ENCODE measurements at places on chromosomes 2 and 18. TPM values are rescaled to one million over a fixed set of nuclear protein-coding genes. Genes with fewer than 3 reads are reported as not detected.

The DCDC2C gene
- total RNA-seq, result not detected

The CACNB4 gene
- total RNA-seq, result 0.26 TPM

DNA sequence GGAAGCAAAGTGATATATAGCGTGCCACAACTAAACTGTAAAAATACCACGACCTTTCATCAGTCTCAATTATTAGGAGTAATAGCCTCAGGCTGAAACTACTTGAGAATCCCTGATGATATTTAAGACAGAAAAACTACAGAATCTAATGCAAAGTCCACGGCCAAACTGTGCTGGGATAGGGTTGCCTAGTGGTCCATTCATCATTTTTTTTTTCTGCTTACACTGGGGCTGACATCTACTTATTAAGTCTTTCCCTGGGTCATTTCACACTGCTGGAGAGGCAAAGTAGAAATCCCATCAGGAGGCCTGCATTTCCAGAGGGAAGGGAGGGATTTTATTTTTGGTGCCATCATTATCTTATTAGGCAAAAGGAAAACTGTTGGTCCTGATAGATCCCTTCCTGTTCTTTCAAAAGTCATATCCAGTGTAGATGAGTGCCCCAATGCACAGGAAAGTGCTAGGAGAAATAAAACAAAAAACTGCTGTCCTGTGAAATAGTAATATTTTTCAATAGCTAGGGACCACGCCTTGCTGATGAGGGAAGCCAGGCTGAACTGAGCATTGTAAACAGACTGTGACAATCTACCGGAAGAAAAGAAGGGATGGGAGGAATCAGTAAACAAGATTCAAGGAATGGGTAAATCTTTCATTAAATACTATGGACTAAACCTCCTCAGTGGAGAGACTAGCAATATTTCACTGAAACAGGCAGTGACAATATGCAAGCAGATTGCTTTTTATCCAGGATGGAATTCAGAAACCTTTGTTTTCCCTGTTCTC lies 644.3 kb downstream of the IRS1 start:
- no peaks in the 10 kb centered on the region for H3K27me3 ChIP-seq
- no peak overlapping the region for H3K4me3 ChIP-seq
- H3K36me3 ChIP-seq, result no peaks in the 10 kb centered on the region
- no peak overlapping the region for H3K27ac ChIP-seq

The COQ10B gene
- 34.1 TPM for total RNA-seq

- H3K4me1 ChIP-seq, result no peaks in the 10 kb centered on the region
- no peak overlapping the region for H3K4me3 ChIP-seq
- H3K27me3 ChIP-seq, result no peaks in the 10 kb centered on the region
Measured at GRCh38 chr2:219017201-219017931, 23.9 kb downstream of the CFAP65 start.

The ADNP2 gene
- 24.0 TPM for total RNA-seq

DNA sequence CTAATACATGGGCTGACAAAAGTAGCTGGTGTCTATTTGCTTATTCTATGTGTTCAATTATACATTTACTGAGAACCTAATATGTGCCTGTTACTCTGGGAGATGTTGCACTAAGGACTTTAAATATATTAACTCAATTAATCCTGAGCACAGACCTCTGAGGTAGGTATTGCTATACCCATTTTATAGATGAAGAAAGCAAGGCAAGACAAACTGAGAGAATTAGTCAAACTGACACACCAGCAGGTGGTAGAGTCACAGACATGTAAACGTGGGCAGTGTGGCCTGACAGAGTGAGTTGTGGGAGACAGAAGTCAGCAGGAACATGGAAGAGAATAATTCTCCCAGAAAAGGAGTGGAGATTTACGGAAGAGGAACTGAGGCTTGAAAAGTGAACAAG lies 428.9 kb downstream of the LPIN1 start:
- H3K4me1 ChIP-seq, result peaks cover 4% of the 10 kb centered on the region
- no peaks in the 10 kb centered on the region for H3K36me3 ChIP-seq
- no peak for DNase-seq
- no peaks in the 10 kb centered on the region for H3K27me3 ChIP-seq
- no peak overlapping the region for H3K4me3 ChIP-seq

DNA sequence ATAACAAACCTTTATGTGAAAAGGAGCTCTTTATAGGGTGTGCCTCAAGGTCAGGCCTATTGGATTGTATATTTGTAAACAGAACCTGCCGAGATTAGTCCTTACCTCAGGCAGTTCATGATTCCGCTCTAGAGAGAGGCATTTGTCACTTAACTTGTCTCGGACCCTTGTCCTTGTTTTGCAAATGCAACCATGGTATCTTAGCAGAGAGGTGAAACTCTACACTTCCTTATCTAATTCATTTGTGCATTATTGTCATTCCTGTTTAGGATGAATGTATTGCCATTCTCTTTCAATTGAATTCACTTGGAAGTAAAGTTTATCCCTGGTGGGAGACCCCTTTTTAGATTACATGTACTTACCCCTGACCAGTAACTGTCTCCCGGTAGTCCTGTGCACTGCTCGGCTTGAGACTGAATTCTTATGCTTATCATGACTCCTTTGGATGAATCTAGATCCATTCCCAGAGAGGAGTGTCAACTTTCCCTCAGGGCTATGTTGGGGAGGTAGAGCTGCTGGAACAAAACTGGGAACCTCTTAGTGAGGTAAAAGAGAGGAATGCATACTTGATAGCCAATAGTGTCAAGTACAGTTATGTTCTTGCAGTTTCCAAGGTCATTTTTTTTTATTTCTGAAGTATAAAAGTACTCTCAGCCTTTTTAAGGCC lies 46.6 kb downstream of the SGPP2 start:
- H3K4me1 ChIP-seq, result no peaks in the 10 kb centered on the region
- DNase-seq, result no peak
- no peak overlapping the region for H3K27ac ChIP-seq

- H3K36me3 ChIP-seq, result no peaks in the 10 kb centered on the region
- H3K4me1 ChIP-seq, result no peaks in the 10 kb centered on the region
- no peaks in the 10 kb centered on the region for H3K27me3 ChIP-seq
- DNase-seq, result no peak
Measured at GRCh38 chr2:183533021-183533420, 408.8 kb downstream of the NUP35 start.

The ANKRD29 gene
- total RNA-seq, result 10.8 TPM

- H3K27me3 ChIP-seq, result no peaks in the 10 kb centered on the region
- no peak overlapping the region for H3K27ac ChIP-seq
- no peaks in the 10 kb centered on the region for H3K4me1 ChIP-seq
- DNase-seq, result no peak
Measured at GRCh38 chr2:16746833-16747232, 81.2 kb upstream of the CYRIA start.

DNA sequence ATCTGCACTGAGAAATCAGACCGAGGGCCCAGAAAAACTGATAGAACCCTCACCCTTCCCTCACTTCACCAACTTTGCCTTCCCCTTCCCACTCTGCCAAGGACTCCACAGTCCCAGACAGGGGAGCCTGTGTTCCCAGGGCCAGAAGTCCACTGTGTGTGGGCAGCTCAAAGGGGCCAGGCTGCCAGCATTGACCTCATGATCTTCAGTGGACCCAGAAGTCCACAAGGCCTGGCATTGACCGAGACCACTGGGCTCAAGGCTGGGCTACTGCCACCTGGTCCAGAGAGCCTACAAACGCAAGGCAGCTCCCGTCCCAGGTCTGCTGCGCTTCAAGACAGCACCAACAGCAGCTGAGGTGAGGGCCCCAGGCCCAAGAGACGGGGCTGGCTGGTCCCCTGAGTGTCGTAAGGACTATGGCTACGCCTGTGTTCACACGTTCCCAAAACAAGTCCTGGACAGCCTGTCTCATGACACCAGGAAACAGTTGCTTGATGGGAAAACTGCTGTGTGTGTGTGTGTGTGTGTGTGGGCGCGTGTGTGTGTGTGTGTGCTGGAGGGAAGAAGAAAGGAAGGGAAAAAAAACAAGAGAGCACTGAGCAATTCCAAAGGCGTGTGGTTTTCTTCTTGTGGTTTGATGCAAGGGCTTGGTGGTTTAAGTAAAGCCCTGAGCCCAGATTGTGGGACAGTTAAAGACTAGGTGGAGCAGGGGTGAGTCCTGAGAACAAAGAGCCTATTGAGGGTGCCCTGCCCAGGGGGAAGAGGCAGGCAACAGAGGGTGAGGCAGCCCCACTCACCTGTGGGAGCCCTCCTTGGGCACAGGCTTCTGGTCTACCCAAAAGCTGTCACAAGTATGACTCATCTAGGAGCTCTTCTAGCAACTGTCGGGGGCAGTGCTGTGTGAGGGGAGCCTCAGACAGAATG lies 46.6 kb upstream of the ZBTB7C start:
- H3K4me3 ChIP-seq, result no peak overlapping the region
- H3K27ac ChIP-seq, result no peak overlapping the region
- H3K36me3 ChIP-seq, result no peaks in the 10 kb centered on the region
- DNase-seq, result no peak

The LYG1 gene
- 0.29 TPM for total RNA-seq

The ALPI gene
- total RNA-seq, result not detected

DNA sequence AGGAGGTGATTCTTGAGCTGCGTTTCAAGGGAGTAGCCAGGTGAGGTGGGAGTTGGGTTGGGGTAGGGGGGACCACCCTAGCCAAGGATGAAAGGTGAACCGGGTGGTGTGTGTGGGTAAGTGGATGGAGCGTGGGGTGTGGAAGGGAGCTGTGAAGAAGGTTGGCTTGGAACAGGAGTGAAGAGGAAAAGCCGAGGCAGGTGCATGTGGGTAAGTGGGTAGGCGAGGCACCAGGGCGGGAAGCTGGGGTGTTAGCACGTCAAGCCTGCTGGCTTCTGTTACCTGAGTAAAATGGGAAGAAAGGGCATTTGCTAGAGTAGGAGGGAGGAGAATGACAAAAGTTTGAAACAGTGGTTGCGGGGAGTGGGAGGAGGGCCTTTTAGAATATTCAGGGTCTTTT lies 31.6 kb downstream of the TANC1 start:
- no peak overlapping the region for H3K4me3 ChIP-seq
- peaks cover 9% of the 10 kb centered on the region for H3K4me1 ChIP-seq
- no peaks in the 10 kb centered on the region for H3K36me3 ChIP-seq
- no peak overlapping the region for H3K27ac ChIP-seq

The NCOA1 gene
- 38.7 TPM for total RNA-seq

DNA sequence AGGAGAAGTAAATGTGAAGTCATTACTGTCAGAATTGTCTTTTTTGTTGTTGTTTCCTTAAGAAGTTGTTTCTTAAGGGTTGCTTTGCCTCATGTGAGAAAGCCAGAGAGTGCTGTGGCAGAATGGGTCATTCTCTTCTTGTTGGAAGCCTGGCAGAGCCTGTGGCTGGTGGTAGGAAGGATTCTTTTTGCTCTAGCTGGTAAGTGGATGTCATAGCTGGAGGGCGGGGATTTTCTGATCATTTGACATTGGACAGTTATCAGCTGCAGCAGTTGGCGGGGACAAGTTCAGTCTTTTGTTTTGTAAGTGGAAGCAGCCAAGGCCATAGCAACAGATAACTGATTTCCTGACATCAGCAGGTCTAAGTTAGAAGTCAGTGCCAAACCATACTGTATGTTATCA lies 5.5 kb upstream of the RMDN2 start:
- no peak for DNase-seq
- H3K27ac ChIP-seq, result no peak overlapping the region
- no peaks in the 10 kb centered on the region for H3K4me1 ChIP-seq
- H3K4me3 ChIP-seq, result no peak overlapping the region

GRCh38 chr2:232838406-232838874 lies 31.6 kb upstream of the SNORC start:
- H3K4me3 ChIP-seq, result no peak overlapping the region
- H3K36me3 ChIP-seq, result no peaks in the 10 kb centered on the region
- no peaks in the 10 kb centered on the region for H3K27me3 ChIP-seq
- H3K4me1 ChIP-seq, result no peaks in the 10 kb centered on the region
- H3K27ac ChIP-seq, result no peak overlapping the region

The CNDP1 gene
- 0.90 TPM for total RNA-seq

GRCh38 chr2:101714118-101714517 lies 16.6 kb downstream of the MAP4K4 start:
- H3K27ac ChIP-seq, result no peak overlapping the region
- no peaks in the 10 kb centered on the region for H3K36me3 ChIP-seq
- no peak for DNase-seq
- H3K4me3 ChIP-seq, result no peak overlapping the region
- H3K4me1 ChIP-seq, result peaks cover 5% of the 10 kb centered on the region
- H3K27me3 ChIP-seq, result no peaks in the 10 kb centered on the region

DNA sequence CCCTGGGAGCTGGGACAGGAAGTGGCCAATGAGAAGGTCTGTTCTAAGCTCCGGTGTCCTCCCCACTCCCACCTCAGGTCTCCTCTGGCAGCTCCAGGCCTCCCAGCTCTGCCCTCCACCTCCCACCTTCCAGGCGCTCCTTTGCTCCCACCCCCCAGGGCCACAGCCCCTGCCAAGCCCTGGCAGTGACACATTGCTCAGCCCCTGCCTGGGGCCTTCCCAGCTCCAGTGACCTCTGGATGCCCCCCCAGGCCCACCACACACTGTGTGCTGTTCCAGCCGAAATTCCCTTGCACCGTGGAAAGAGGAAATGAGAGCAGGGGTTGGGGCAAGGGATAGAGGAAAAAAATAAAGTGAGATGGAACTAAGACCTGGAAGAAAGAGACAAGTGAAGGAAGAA lies 289.6 kb downstream of the CYP26B1 start:
- no peaks in the 10 kb centered on the region for H3K27me3 ChIP-seq
- no peak overlapping the region for H3K27ac ChIP-seq
- no peaks in the 10 kb centered on the region for H3K36me3 ChIP-seq
- H3K4me1 ChIP-seq, result no peaks in the 10 kb centered on the region

GRCh38 chr2:136284226-136285119 lies 166.5 kb upstream of the CXCR4 start:
- H3K4me1 ChIP-seq, result no peaks in the 10 kb centered on the region
- no peak overlapping the region for H3K4me3 ChIP-seq
- H3K36me3 ChIP-seq, result no peaks in the 10 kb centered on the region
- H3K27me3 ChIP-seq, result no peaks in the 10 kb centered on the region

DNA sequence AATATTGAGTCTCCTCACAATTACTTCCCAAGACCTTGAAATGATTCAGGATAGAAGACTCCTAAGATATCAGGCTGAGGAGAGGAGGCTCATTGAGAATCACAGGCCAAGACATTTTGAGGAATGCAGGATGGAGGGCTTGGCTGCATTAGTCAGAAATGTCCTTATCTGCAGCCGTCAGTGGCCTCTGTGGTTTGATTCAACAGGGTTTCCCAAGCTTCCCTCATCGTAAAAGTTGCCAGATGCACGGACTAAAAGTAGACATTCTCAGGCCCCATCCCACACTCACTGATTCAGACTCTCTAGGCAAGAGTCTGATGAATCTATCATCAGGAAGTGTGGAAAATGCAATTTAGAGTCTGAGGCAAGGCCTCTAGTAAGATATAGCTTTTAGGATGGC lies 34.0 kb upstream of the TMEM178A start:
- H3K4me1 ChIP-seq, result no peaks in the 10 kb centered on the region
- no peaks in the 10 kb centered on the region for H3K36me3 ChIP-seq
- no peak overlapping the region for H3K4me3 ChIP-seq
- H3K27ac ChIP-seq, result no peak overlapping the region
